ENCODE measurements at places on chromosomes 12 and 14.

DNA sequence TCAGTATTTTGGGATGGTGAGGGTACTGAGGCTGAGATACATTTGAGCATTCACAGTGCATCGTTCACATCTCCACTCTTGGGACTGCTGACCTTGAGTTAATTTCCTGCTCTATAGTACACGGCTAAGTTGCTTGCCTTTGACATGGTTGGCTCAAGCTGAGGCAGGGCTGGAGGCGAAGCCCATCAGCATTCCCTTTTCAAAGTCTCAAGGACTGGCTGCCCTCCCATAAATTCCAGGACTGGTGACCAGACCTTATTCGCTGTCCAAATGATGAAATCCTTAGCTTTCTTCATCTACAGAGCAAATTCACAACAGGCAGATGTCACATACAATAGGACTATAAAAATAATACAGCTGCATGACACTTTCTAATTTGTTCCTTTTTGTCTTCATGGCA lies 85.9 kb downstream of the SSPN start:
- DNase-seq: peak; percentile 24

DNA sequence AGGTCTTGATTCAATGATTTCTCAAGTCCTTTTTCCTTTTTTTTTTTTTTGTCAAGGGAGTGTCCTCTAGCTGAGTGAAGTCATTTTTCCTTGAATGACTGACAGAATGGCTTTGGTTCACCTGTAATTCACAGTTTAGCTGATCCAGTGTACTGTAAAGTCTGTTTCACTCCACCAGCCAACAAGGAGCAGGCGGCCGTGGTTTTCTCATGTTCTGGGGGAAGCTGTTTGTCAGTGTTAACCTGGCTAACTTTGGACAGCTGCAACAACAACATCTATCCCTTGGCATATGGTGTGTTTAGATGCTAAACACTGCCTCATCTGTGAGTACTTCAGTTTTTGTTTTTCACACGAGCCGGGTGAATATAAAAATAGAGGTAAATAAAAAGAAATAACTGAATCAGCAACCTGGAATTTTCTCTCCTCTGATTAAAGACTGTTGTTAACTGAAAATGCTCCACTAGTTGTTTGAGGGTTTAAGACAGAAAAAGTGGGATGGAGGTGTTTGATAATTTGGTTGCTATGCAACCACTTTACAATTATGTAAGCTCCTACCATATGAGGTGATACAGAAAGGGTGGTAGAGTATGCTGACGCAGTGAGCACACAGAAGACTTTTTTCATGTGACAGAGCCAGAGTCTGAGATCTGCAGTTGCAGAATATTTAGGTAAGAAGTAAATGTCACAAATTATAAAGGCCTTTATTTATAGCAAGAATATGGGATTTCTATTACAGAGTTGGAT lies 50.3 kb upstream of the SLC2A13 start:
- DNase-seq: no peak

- peak; percentile 23 for DNase-seq
Measured at GRCh38 chr14:96806836-96807235, 9.7 kb downstream of the VRK1 start.

DNA sequence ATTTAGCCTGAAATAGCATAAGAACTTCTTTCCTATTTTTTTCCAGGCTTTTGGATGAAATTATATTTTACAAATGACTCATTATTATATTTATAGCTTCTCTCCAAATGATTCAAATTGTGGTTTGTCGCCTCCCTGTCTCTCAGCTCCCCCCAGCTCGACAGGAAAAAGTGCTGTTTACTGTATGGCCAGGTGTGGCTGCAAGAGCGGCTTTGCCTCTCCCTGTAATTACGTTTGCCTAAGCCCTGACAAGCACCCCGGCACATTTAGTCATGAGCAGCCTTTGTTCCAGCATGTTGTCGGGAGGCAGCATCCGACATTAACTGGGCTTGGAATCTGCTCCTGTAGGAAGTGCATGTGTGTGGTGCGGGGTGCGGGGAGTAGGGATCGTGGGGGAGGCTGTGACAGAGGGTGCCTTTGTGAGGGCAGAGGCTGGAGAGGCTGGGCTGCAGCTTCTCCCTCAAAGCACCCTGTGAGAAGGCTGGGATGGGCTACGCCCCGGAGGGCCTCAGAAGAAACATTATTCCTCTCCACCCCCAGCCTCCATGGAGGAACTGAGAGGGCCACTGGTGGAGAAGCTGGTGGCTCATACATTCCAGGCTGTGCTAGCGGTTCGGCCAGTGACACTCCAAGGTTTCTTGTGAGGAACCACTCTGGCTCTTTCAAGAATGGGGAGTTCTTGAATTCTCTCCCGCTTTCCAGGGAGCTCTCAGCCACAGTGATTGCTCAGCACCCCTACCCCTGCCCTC lies 42.1 kb upstream of the CTDSP2 start:
- peak; percentile 45 for DNase-seq

- DNase-seq: no peak
Measured at GRCh38 chr12:124316257-124316900, 21.5 kb downstream of the RFLNA start.

GRCh38 chr12:32765906-32766305 lies 10.2 kb upstream of the YARS2 start:
- DNase-seq: peak; percentile 42

- DNase-seq: no peak
Measured at GRCh38 chr12:9779209-9779608, 18.5 kb upstream of the CD69 start.

- no peak for DNase-seq
Measured at GRCh38 chr14:75247286-75247922, 31.2 kb upstream of the FOS start.

DNA sequence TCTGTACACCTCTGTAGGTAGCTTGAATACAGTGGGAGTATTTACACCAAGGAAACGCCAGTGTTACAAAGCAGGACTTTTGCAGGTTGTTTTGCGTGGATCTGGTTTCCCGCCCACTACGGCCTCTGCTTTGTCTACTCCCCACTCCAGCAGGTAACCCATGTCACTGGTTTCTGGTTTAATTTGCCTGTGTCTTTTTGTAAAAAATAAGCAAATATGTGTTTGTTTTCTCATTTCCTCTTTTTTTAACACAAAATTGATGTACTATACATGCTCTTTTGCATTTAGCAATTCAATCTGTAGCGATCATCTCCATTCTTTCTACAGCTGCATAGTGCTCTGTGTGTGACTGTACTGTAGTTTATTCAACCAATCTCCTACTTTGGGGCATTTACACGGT lies 43.4 kb upstream of the SCN8A start:
- DNase-seq: no peak

DNA sequence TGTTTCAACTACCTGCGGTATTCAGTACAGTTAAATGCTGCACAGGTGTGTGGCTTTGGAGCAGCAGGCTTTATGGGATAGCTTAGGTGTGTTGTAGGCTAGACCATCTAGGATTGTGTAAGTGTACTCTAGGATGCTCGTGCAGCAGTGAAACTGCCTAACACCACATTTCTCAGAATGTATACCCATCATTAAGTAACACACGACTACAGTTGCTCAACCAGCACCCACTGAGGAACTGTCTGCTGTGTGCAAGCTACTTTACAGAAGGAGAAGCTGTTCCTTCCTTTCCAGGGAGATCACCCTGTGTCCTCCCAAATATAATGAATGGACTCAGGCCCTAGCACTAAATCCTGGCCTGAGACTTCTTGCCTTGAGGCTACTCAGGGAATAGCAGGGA lies 94.8 kb downstream of the SLC24A4 start:
- peak; percentile 74 for DNase-seq

GRCh38 chr12:45548426-45548825 lies 181.1 kb upstream of the ARID2 start:
- no peak for DNase-seq

DNA sequence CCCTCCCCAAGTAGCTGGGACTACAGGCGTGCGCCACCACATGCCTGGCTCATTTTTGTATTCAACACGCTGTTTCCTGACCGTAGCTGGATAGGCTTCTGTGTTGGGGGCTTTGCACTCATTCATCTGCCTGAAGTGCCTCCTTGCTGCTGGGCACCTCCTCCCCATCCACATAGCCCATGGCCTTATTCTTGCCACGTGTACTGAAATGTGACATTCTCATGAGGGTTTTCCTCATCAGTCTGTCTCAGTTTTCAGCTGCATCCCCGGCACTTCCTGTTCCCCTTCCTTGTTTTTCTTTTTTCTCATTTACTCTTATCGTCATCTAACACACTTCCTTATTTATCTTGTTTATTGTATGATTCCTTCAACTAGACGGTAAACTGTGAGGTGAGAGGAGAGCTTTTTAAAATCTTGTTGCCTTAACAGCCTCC lies 36.6 kb downstream of the RCOR1 start:
- DNase-seq: no peak

DNA sequence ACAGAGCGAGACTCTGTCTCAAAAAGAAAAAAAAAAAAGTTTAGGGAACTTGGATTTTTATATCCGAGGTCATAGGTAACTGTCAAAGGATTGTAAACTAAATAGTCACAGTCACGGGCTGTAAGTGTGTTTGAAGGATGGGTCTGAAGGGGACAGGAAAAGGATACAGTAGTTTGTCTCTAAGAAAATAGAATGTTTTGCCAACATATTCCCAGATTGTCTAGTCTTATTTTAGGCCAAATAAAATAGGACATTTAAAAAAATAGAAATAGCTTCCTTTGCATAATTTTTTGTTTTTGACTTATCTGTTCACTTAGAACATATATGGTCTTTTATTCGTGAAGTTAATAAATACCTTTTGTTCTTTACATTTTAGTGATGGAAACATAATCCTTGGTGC lies 24.2 kb upstream of the REP15 start:
- no peak for DNase-seq

DNA sequence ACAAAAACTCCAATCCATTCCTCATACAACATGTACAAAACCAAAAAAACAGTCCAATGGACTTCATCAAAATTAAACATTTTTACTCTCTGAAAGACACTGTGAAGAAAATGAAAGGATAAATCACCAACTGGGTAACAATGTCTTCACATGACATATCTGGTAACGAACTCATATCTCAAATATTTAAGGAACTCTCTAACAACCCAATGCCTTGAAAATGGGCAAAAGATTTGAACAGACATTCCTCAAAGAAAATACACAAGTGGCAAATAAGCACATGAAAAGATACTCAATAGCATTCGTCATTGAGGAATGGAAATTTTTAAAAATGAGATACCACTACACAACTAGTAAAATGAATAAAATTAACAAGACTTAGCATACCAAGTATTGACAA lies 198.7 kb upstream of the RASSF8 start:
- peak; percentile 27 for DNase-seq

DNA sequence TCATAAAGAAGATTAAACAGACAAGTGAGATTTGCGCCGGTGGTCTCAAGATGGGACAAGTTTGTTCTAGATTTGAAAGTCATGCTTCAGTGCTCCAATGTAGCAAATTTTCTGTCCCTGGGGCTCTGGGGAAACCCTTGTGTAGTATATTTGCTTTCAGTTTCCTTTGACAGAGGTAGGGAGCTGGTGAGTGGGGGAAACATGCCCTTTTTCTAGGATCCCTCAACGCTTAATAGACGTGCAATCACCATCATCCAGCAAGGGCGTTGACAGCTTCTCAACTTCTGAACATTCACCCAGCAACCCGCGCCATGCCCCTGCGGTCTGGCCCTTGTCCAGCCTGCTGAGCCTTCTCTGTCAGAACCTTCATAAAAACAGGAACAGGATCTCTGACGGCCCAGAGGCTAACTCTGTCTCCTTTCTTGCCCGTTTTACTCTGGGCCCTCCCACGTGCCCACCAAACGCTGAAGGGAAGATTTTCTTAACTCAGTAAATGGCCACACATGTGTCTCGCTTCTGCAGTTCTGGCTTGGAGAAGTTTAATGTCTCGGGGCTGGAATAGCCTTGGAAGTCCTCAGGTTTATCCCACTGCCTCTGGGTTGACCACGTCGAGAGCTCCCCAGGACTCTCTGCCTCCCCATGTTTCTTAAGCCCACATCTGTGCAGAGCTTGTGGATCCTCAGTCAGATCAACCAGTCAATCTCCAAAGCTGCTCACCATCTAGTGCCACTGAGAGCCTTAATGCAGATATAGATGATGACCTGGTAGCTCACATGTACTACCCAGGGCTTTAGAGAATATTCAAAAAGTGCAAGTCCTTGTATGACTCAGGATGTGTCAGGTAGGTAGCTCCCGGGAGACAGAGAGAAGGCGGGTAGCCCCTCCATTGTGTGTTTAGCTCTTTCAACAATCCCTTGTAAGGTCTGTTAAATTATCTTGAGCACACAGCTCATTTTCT lies 58.1 kb upstream of the CCND2 start:
- DNase-seq: peak; percentile 5

DNA sequence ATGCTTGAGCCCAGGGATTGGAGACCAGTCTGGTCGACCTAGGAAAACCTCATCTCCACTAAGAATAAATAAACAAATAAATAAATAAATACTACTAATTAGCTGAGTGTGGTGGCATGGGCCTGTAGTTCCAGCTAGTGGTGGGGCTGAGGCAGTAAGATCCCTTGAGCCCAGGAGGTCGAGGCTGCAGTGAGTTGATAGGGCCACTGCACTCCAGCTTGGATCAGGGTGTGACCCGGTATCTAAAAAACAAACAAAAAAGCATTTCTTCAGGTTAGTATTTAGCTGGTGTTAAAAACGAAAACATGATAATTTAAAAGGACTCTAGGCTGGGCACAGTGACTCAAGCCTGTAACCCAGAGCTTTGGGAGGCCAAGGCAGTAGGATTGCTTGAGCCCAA lies 1.2 kb upstream of the FGD4 start:
- DNase-seq: no peak

DNA sequence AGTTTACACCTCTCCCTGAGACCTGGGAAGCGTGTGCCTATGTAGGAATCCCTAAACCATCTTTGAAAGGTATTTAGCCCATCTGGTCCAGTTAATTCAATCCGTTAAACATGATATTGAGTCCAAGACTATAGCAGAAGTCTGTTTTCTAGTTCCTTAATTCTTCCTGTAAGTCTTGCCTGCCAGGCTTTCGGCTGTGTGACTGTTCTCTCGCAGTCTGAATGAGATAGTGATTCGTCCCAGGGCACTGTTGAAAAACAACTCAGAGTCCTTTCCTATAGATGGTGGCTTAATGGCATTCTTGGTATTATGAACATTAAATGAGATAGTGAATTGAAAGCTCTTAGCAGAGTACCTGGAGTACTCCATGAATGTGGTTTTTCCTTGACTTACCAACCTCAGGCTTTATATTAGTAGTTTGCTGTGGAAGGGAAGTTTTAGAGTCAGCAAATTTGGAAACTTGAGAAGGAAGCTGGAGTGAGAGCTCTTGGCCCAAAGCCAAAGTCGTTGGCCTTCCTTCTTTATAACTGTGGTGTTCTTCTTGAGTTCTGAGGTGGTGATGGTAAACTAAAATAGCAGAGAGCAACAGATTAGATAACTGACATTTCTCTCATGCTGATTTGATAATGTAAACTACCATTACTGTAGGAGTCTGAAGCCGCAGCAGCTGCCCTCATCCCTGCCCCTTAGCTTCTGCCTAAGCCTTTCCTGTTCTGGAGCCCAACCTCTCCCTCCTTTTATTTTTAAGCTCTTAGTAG lies 76.5 kb downstream of the TGFB3 start:
- peak; percentile 85 for DNase-seq

GRCh38 chr14:80269353-80269925 lies 58.1 kb upstream of the DIO2 start:
- DNase-seq: peak; percentile 66

DNA sequence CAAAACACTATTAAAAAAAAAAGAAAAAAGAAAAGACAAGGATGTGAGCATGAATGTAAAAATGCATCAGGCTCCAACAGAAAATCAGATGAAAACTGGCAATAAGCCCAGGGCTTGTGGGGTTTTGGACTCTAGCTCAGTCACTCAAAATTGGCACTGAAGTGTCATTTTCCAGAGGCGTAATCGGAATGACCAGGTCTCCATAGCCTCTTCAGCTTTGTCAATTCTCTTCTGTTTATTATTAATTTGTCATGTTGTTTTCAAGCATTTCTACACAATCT lies 137.2 kb upstream of the TRHDE start:
- no peak for DNase-seq

- DNase-seq: no peak
Measured at GRCh38 chr12:116416166-116416565, 138.7 kb upstream of the MED13L start.

Measured in choroid plexus epithelial cell (primary cell).